Esophagus squamous epithelium (tissue), 5 donors: ENCODE measurements at places on chromosomes 16 and 17. TPM values are rescaled to one million over a fixed set of nuclear protein-coding genes. Genes with fewer than 3 reads are reported as not detected.

- peaks cover 61% of the 10 kb centered on the region for H3K27me3 ChIP-seq
- peaks cover 82% of the 10 kb centered on the region for H3K4me1 ChIP-seq
- no peak overlapping the region for H3K4me3 ChIP-seq
Measured at GRCh38 chr17:7441266-7441665, 2.0 kb downstream of the FGF11 start.

DNA sequence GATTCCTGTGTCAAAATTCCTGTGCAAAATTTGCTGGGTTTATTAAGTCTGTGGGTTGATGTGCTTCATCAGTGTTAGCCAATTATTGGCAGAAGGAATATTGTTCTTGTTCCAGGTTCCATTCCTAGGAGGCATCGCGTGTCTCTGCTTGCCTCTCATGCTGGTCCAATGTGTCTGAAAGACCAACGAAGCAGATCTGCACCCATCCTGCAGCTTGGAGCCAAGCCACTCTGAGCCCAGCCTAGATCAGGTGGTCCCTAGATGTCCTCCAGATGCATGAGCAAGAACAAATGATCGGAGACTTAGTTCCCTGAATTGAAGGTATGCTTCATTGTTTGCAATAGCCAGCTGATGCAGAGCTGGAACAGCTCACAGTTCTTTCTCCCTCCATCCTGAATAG lies 10.5 kb upstream of the PIK3R6 start:
- H3K4me3 ChIP-seq, result no peak overlapping the region
- no peak for DNase-seq
- H3K36me3 ChIP-seq, result no peaks in the 10 kb centered on the region
- no peaks in the 10 kb centered on the region for H3K27me3 ChIP-seq

GRCh38 chr16:48501516-48502377 lies 108.2 kb downstream of the N4BP1 start:
- H3K4me1 ChIP-seq, result peaks cover 52% of the 10 kb centered on the region
- H3K36me3 ChIP-seq, result no peaks in the 10 kb centered on the region
- peak overlapping the region; percentile 70 for H3K27ac ChIP-seq
- no peak for DNase-seq

GRCh38 chr16:2226918-2227317 lies 3.5 kb downstream of the E4F1 start:
- peaks cover 53% of the 10 kb centered on the region for H3K36me3 ChIP-seq
- DNase-seq, result no peak
- no peaks in the 10 kb centered on the region for H3K27me3 ChIP-seq
- H3K4me1 ChIP-seq, result peaks cover 12% of the 10 kb centered on the region
- no peak overlapping the region for H3K4me3 ChIP-seq

GRCh38 chr17:56602292-56603130 lies 9.0 kb downstream of the NOG start:
- no peak overlapping the region for H3K4me3 ChIP-seq
- peaks cover 5% of the 10 kb centered on the region for H3K4me1 ChIP-seq
- peaks cover 4% of the 10 kb centered on the region for H3K27me3 ChIP-seq
- no peaks in the 10 kb centered on the region for H3K36me3 ChIP-seq

DNA sequence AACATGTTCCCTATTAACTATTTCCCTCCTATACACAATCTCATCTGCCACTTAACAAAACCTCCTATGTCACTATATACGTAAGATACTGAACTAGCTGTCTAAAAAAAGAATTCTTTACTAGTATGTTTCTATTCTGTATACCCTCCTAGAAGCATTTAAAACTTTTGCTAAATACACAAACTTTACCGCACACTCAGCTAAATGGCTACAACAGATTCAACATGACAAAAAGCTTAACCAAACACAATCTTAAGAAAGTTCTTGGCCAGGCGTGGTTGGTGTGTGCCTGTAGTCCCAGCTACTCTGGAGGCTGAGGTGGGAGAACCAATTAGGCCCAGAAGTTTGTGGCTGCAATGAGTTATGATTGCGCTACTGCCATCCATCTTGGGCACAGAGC lies 20.0 kb downstream of the MED13 start:
- H3K27ac ChIP-seq, result no peak overlapping the region
- H3K27me3 ChIP-seq, result no peaks in the 10 kb centered on the region
- H3K4me3 ChIP-seq, result no peak overlapping the region
- peaks cover 6% of the 10 kb centered on the region for H3K4me1 ChIP-seq
- no peak for DNase-seq
- peaks cover 97% of the 10 kb centered on the region for H3K36me3 ChIP-seq

- no peaks in the 10 kb centered on the region for H3K27me3 ChIP-seq
- H3K27ac ChIP-seq, result no peak overlapping the region
- no peak overlapping the region for H3K4me3 ChIP-seq
Measured at GRCh38 chr16:595942-596735, 6.3 kb downstream of the RAB40C start.

GRCh38 chr16:87334651-87335624 lies 17.7 kb upstream of the C16orf95 start:
- no peak for DNase-seq
- no peaks in the 10 kb centered on the region for H3K4me1 ChIP-seq
- H3K27me3 ChIP-seq, result no peaks in the 10 kb centered on the region

- H3K36me3 ChIP-seq, result peaks cover 9% of the 10 kb centered on the region
- H3K4me1 ChIP-seq, result peaks cover 25% of the 10 kb centered on the region
- no peaks in the 10 kb centered on the region for H3K27me3 ChIP-seq
Measured at GRCh38 chr17:32609085-32609484, 122.3 kb downstream of the CDK5R1 start.

Gene MYOCD
- total RNA-seq, result 3.8 TPM

Gene SLC38A8
- not detected for total RNA-seq
